ENCODE measurements at places on chromosomes 5 and 9.

GRCh38 chr5:176822041-176822792 lies 11.9 kb downstream of the UNC5A start:
- no peak for DNase-seq

DNA sequence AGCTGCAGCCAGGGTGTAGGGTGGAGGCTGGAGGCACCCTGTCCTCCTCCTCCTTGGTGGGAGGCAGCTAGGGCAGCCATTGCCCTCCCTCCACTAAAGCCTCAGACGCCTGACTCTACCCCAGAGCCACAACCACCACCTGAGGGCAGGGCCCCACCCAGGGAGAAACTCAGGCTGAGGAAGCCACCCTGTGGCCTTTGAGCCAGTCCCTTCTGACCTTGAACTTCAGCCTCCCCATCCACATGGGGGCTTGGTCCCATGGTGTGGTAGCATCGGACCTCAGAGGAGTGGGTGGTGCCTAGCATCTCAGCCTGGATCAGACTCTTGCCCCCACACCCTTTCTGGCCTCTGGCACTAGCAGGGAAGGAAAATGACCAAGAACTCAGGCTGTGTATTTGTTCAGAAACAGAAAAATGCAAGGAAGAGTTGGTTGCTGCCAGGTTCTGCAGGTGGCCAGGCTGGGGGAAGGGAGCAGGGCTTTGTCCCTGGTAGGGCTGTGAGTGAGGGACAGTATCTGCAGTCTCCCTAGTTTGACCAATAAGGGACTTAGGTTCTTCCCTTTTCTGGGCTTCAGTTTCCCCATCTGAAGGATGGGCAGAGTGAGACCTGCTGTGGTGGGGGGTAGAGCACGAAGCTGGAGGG lies 3.2 kb downstream of the DAB2IP start:
- DNase-seq = no peak

DNA sequence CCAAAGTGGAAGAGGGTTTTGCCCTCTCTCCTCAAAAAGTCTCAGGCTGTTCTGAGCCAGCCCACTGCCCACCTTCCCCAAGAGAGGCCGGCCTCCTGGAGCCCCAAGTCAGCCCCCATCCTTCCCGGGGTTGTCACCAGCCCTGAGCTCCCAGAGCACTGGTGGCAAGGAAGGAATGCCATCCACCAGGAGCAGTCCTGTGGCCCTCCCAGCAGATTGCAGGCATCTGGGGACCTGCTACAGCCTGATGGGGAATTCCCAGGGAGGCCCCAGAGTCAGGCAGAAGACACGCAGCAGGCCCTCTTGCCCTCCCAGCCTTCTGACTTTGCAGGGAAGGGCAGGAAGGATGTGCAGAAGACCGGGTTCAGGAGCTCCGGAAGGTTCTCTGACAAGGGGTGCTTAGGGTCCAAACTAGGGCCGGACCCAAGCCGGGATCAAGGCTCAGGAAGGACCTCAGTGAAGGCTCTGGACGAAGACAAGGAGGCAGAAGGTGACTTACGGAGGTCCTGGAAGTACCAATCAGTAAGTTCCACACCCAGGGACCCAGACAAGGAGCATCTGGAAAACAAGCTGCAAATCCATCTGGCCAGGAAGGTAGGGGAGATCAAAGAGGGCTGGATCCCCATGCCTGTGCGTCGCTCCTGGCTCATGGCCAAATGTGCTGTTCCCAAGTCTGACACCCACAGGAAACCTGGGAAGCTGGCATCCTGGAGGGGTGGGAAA lies 3.7 kb downstream of the SPATA31E1 start:
- no peak for DNase-seq

DNA sequence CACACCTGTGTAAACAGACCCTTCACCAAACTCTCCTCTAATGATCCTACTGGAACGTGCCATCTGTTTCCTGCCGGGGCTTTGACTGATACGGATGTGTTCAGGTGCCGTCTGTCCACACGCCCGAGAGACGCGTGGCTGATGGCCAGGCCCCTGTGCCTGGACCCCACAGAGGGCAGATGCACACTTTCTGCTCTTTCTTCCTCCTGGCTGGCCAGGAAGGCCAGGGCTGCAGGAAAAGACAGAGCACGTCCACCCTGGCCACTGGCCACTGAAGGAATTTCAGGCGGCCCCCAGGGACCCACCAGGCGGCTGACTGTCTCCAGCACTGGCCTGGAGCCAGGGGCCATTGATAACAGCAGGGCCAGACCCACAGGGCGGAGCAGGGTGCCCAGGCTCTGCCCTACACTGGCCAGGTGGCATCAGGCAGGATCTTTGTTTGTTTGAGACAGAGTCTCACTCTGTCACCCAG lies 3.6 kb upstream of the ENG start:
- DNase-seq = no peak

GRCh38 chr9:99262949-99263418 lies 40.9 kb downstream of the SEC61B start:
- no peak for DNase-seq

All from GM23338 (cell line).